ENCODE measurements at places on chromosomes 6 and 20.
A peak's percentile ranks its signal among the peaks of the same experiment; 100 is the strongest.

- DNase-seq, result no peak
These were observed 591 bp upstream of the DCBLD1 start for GRCh38 chr6:117481926-117482239.

- no peak for DNase-seq
These were observed 223.0 kb upstream of the LRFN2 start for GRCh38 chr6:40810171-40810570.

DNA sequence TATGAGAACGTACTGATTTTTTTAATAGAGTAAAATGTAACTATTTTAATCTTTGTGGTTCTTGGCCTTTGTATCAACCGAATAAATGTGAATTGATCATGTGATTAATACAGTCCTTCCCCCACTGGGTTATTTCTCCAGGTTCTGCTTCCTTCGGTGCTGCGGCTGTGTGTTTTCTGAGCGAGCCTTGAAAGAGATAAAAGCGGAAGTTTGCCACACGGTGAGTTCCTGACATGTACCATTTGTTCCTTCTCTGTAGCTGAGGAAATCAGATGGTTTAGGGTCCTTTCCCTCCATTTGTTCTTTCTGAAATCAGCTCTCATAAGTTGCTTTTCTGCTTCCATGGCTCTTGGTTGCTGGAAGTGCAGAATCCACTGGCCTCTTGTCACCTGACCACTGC, 15.5 kb downstream of the RTF2 start:
- DNase-seq, result no peak

DNA sequence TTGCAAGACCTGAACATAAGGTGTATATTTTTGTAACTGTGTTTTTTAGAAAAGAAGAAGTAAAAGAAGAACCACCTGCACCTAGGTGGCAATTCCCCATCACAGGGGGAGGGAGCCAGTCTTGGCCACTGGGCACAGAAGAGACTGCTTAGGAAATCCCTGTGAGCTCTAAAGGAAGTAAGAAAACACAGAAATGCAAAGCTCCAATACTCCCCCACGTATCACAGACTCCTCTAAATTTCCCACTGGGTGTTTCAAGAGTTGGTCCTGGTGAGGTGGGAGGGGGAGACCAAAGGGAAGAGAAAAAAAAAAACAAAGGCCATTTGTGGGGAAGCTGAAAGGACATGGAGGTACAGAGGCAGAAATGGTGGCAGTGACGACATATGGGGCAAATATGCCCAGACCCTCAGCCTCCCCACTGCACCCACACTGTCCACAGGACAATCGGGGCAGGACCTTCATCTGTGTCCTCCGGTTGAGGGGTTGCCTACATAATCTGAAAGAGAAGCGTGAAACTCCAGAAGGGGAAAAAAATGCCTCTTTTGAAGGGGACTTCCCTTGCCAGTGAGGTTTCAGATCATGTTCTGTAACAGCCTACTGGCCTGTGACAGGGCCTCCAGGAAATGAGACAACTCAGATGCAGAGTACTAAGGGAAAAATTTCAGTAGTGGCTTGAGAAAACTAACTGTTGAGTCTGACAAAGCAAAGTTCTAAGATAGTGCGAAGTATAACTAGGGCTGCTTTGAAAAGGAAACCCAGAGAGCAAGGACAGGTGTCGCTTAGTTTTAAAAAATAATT, 226.2 kb upstream of the MARCKS start:
- DNase-seq, result no peak

DNA sequence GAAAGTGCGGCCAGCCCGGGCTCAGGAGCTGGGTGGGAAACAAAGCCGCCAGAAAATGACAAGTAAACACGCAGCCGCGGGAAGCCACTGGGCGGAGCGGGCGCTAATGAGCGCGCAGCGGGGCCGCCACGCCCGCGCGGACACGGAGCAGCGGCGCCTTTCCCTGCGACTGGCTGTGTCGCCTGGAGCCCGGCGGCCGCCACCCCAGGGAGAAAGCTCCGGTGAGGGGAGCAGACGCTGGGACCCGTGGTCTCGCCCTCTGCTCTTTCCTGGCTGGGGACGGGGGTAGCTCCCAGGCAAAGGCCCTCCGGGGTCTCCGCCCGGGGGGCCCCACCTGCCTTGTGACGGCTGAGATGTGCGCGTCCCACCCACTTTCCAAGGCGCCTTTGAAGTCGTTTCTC, 54.9 kb downstream of the PRR18 start:
- peak; percentile 25 for DNase-seq

GRCh38 chr6:75842191-75842590, 93.2 kb downstream of the MYO6 start:
- DNase-seq, result no peak

DNA sequence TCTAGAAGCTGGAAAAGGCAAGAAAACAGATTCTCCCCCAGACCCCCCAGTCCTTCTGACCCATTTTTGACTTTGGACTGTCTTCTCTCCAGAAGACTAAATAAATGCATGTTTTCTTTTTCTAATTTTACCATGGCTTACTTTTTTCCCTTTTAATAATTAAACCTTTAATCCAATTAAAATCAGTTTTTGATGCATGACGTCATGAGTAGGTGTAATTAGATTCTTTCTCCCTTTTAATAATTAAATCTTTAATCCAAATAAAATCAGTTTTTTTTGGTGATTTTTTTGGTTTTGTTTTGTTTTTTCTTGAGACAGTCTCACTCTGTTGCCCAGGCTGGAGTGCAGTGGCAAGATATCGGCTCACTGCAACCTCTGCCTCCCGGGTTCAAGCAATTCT, 13.2 kb upstream of the NCOA5 start:
- DNase-seq, result no peak

- DNase-seq, result no peak
These were observed 129.1 kb upstream of the SALL4 start for GRCh38 chr20:51931371-51931781.

GRCh38 chr6:156741287-156742073, 35.7 kb upstream of the ARID1B start:
- DNase-seq, result no peak

GRCh38 chr6:127824061-127824460, 76.8 kb downstream of the THEMIS start:
- no peak for DNase-seq

- DNase-seq, result no peak
These were observed 220.4 kb downstream of the TAF4 start for GRCh38 chr20:61845233-61845671.

- no peak for DNase-seq
These were observed 6.7 kb upstream of the CLIC5 start for GRCh38 chr6:46022106-46022948.

GRCh38 chr6:158389193-158389919, 77.1 kb downstream of the TULP4 start:
- peak; percentile 62 for DNase-seq

- no peak for DNase-seq
These were observed 96.6 kb downstream of the YTHDF1 start for GRCh38 chr20:63119121-63119962.

- DNase-seq, result no peak
These were observed 86.6 kb upstream of the TAB2 start for GRCh38 chr6:149230712-149231460.

DNA sequence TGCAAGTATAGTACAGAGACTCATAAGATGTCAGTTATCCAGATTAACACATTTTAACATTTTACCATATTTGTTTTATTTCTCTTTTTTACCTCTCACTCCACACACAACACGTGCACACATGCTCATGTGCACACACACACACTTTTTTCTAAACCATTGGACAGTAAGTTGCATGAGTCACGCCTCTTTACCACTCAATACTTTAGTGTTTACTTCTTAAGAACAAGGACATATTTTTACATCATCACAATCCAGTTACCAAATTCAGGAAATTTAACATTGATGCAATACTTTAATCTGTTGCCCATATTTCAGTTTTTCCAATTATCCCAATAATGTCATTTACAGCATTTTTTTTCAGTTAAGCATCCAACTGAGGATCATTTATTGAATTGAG, 109.0 kb downstream of the RIN2 start:
- peak; percentile 40 for DNase-seq

DNA sequence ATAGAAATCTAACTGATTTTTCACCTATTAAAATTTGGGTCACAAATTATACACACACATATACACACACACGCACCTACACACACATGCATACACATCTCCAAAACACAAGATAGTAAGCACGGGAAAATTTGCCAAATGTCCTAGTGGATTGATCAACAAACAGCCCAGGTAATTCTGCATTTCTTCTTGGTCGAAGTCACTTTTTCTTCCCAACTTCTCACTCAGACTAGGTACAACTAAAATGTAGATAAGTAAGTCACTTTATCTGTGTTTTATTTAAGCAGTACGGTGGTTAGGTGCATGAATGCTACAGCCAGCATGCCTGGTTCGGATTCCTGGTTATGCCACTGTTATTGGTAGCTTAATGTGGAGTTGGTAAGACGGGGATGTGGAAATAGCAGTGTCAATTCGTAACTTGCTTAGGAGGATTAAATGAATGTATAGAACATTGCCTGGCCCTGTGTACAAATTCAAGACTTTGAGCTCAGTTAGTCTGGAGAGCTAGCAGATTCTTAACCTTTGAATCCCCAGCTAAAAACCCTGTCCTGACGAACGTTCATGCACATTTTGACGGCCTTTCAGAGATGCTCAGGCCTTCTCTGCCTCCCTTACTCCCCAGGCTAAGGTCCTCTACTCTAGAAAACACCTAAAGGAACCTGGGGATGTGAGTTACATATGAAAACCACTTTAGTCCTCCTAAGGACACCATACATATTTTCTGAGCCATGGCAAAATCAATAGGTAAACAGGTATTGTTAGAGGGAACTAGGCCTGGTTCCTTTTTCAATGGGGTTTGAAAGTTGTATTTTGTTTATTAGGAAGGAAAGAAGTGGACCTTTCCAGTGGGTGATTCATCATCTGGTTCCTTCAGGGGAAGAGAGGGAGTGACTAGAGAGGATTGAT, 50.9 kb downstream of the CYP24A1 start:
- DNase-seq, result no peak

DNA sequence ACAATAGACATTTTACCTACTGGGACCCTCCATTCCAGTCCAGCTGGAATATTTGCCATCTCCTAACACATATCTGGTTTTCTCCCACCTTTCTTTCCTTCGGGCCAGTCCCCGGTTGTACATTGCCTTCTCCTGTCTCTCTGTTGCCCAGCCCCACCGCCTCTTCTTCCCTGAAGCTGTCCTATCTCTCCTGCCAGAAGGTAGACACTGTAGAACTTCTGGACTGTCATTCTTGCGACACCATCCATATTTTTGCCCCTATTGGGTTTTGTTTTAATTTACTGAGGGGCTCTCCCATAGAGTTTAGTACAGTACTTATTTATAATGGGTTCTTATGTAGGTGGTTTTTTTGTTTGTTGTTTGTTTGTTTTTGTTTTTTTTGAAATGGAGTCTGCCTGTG, 4.9 kb downstream of the PTK7 start:
- no peak for DNase-seq

- DNase-seq, result no peak
These were observed 5.0 kb upstream of the TMEM74B start for GRCh38 chr20:1189827-1190226.

- DNase-seq, result no peak
These were observed 16.6 kb upstream of the MAP7 start for GRCh38 chr6:136566851-136567250.

GRCh38 chr20:12835999-12836398, 172.8 kb upstream of the SPTLC3 start:
- no peak for DNase-seq

DNA sequence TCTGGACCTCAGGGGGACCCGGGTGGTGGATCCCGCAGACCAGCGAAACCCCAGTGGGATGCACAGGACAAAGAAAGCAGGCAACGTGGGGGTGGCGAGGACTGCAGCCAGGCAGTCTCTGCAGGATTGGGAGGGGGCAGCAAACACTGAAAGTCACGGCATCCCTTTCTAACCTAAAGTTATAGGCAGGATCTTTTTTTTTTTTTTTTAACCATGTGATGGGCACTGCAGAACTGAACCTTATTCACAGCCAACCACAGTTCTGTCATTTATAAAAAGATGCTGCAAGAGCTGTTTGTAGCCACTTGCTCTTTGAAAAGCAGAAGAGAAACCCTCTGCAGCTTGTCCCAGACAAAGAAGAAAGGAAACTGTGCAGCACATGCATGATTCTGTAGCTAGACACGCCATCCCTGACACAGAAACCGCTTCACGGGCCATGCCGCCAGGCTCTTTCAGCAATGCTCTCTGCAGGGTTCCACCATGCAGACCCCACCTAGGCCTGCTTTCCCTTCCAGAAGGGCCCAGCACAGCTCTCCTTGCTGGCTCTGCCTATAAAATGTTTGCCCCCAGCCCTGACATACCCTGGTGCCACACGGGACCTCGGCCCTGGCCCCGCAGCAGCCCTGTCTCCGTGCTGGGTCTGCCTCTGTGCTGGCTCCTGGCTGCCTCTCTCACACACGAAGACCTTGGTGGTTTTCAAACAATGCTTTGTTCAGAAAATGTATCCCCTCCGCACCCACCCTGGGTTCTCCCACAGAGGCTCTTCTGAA, 70.8 kb downstream of the PYGB start:
- peak; percentile 57 for DNase-seq

GRCh38 chr6:122669868-122670267, 59.7 kb downstream of the PKIB start:
- no peak for DNase-seq

DNA sequence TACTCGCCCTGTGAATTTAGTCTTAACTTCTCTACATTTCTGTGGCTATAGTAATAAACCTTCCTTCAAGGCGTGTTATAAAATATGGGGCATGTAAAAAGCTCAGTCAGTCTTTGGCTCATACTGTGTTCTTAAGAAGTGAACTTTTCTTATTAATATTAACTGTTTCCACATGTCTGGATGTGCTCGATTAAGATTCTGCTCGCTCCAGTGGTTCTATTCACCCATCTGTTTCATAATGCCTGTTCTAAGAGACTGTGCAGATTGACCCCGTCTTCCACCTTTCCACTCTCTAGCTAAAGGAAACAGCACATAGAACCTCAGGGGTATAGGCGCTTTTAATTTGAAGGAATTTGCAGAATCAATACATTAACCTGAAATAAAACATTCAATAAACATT, 99.9 kb downstream of the L3MBTL3 start:
- no peak for DNase-seq

GRCh38 chr6:38499529-38500096, 140.1 kb downstream of the BTBD9 start:
- DNase-seq, result no peak

DNA sequence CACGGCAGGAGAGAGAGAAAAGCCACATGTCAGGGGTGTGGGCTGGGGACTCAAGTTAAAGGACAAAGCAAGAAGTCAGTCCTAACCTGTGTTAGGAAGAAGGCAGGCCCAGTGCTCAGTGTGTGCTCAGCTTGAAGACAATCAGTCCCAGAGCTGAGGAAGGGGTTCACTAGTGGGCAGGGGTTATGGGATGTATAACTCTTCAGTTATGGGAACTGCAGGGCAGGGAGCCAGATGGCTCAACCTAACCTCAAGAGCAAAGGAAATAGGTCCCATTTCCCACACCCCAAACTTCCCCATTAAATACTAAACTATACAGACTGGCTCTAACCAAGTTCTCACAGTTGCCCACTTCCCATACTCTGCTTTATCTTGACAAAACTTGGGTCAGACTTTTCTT, 7.4 kb upstream of the SSTR4 start:
- DNase-seq, result peak; percentile 73

- DNase-seq, result peak; percentile 37
These were observed 2.6 kb downstream of the MCUR1 start for GRCh38 chr6:13811627-13812358.
